ENCODE measurements at places on chromosomes 5 and 9.

- no peak for DNase-seq
Measured at GRCh38 chr5:160082614-160083500, 36.4 kb downstream of the PWWP2A start.

GRCh38 chr5:177232761-177233160, 70.8 kb downstream of the RAB24 start:
- DNase-seq = no peak

DNA sequence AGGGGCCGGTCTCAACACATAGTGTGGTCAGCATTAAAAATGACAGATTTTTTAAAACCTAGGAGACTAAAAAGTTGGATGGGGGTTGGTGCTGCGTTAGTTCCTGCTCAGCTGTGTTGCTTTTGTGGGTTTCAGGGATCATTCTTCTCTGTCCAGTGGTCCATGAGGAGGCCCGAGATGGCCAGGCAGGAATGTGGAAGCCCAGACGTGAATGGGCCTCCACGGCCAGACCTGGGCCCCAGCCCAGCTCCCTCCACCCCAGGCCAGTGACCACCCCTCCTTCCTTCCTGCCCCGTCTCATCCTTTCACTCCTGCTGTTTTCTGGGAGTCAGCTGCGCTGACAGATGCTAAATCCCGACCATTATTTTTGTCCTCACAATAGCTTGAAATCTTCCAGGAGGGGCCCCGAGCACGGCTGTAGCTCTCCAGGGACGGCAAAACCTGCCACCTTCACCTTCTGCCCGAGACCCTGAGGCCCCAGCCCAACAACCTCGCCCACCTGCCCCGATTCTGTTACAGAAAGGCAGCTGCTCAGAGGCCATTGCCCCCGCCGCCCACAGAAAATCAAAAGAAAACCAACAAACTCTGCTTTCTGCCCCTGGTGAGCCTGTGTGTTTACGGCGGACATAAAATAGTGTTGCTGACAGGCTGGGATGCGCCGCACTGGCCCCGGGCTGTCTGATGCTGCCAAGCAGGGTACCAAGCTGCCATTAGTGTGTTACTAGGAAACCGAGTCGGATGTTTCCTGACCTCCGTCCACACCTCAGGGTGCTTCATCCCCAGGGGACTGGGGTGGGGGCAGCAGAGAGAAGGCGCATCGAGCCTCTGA, 83.7 kb upstream of the SARDH start:
- no peak for DNase-seq

GRCh38 chr9:36143245-36143641, 6.7 kb downstream of the GLIPR2 start:
- no peak for DNase-seq

GRCh38 chr5:145237843-145238242, 597.3 kb downstream of the PRELID2 start:
- no peak for DNase-seq

GRCh38 chr5:53099546-53099945, 10.0 kb downstream of the MOCS2 start:
- DNase-seq = no peak

DNA sequence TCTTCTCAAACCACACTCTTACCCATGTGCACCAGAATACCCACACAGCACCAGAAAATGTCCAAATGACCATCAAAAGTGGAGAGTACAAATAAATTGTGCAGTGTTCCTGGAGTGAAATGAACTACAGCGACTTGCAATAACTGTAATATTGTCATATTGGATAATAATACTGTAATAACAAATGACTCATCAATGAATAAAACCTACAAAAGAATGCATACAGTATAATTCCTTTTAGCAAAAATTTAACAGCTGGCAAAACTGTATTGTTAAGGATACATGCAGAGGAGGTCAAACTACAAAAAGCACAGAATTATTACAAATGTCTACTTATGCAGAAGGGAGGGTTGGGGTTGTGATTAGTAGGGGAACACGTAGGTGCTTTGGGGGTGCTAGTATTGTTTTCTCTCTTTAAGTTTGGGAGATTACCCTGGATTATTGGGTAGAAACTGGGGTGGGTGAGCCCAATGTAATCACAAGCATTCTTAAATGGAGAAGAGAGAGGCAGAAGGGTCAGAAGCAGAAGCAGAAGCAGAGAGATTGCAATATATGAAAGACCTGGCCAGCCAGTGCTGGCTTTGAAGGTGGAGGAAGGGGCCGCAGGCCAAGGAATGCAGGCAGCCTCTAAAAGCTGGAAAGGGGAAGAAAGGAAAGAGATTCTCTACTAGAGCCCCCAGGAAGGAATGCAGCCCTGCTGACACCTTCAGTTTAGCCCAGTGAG, 21.8 kb downstream of the IRF1 start:
- no peak for DNase-seq

GRCh38 chr9:95171001-95171400, 146.5 kb downstream of the FANCC start:
- DNase-seq = no peak

DNA sequence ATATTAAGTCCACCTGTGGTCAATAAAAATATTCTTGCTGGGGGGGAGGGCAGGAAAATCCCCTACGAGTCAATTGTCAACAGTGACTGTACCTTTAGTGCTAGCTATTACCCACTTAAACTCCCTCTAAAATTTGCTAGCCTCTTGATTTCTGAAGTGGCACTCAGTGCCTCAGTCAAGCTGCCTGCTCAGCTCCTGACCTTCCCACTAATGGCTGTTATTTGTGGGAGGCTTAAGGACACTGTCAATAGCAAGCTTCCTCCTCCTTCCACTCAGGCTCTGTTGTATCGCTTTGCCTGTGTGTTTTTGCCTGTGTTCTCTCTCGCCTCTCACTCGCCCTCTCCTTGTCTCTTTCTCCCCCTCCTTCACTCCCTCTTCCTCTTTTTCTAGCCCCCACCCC, 140.8 kb downstream of the BNC2 start:
- DNase-seq = no peak

DNA sequence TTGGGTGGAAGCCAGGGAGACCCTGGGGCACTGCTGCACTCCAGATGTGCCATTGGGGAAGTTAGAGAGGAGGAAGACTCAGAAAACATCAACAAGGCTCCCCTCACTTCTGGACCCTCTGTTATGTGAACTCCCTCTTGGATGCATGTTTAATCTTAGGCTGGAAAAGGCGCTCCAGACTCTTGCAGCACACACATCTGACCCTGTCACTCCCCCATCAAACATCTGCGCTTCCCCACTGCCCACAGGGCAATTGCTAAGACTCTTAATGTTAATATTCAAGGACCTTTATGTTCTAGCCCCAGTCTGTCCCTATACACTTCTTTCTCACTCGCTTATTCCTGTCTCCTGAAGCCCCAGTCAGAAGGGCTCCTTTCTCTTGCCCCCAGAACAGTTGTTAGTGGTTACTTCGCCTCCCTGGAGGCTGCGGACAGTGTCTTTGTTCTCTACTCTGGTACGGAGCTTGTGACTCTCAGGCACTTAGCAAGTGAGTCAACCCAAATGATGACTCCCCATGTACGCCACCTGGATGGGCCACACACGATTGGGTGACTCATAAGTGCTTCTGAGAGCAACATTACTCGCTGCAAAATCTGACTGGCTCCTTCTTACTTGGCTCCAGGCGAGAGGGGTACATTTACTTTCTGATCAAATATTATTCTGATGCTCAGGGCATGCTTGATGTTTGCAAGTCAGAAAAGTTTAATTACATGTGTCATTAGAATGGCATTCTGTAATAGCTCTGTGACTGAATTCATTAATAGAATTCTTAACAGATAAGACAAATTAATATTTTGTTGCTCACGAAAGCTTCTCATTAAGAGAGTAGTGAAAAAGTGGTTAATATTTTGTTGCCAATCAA, 193.6 kb downstream of the HSPA4 start:
- DNase-seq = no peak

GRCh38 chr5:128317481-128317880, 220.6 kb downstream of the FBN2 start:
- DNase-seq = no peak

GRCh38 chr5:176162198-176162597, 76.0 kb upstream of the SIMC1 start:
- DNase-seq = no peak

GRCh38 chr9:135480940-135481310, 1.3 kb downstream of the PPP1R26 start:
- no peak for DNase-seq

DNA sequence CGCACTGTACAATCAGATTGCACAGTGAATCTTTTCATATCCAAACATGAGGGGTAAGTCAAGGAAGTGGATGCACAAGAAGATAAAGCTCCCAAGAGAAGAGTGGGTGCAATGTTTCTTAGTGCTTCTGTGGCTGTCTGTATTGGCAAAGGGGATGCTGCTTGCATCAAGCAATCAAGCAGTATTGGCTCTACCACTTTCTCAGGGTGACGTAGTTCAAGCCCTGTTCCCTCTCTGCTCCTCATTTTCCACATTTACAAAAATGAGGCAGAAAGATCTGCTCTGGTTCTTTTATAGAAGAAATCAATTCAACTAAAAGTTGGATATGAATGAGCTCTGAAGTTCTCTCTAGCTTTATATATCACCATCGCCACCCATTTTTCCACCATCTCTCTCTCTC, 2.3 kb downstream of the TNFSF8 start:
- no peak for DNase-seq

DNA sequence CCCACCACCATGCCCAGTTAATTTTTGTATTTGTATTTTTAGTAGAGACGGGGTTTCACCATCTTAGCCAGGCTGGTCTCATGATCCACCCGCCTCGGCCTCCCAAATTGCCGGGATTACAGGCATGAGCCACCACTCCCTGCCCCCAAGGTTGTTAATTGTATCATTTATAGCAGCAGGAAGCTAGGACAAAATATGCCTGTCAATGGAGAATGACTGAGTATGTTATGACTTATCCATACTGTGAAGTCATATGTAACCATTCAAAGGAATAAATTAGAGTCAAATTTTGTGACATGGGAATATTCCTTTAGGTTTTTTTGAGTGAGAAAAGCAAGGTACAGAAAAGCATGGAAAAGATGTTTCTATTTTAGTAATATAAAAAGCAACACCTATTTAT, 3.9 kb upstream of the DAB2 start:
- DNase-seq = no peak

GRCh38 chr9:125437771-125438221, 176.2 kb downstream of the GAPVD1 start:
- DNase-seq = no peak

DNA sequence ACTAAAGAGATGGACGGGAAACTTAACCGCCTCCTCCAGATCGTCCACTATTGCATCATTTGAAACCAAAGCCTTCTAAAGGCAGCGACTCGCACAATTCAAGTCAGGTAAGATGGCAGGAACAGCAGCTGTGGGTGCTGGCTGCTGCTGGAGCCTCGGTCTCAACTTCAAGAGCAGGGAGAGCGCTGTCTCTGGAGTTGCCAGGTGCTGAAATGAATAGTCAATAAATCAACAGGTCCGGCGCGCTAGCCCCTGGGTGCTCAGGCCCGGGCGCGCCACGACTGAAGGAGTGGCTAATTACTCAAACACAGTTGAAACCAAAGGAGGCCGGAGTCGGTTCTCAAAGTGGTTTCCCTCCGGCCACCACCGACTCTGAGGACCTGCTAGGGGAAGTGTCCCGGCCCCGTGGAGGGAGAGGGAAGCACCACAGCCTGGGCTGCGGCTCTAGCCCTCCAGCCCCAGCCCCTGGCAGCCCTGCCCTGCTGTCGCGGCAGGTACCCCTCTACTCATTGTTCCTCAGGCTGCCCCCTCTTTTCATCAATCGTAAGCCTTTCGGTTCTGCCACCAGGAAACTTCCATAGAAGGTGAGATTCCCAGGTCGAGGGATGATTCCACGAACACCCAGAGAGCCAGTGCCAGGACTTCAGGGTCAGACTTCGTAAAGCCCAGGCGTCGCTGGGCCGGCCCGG, 804 bp downstream of the TTC39B start:
- DNase-seq = no peak

DNA sequence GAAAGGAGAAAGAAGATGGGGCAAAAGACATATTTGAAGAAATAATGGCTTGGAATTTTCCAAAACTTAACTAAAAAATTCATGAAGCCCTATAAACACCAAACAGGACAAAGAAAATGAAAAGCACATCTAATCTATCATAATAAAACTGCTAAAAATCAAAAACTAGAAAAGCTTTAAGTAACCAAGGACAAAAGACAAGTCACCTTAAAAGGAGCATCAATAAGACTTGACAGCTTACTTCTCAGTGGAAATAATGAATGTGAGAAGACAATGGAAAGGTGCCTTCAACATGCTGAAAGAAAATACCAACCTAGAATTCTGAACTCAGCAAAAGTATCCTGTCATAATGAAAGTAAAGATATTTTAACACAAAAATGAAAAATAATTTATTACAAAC, 27.0 kb downstream of the GTF3C4 start:
- no peak for DNase-seq

DNA sequence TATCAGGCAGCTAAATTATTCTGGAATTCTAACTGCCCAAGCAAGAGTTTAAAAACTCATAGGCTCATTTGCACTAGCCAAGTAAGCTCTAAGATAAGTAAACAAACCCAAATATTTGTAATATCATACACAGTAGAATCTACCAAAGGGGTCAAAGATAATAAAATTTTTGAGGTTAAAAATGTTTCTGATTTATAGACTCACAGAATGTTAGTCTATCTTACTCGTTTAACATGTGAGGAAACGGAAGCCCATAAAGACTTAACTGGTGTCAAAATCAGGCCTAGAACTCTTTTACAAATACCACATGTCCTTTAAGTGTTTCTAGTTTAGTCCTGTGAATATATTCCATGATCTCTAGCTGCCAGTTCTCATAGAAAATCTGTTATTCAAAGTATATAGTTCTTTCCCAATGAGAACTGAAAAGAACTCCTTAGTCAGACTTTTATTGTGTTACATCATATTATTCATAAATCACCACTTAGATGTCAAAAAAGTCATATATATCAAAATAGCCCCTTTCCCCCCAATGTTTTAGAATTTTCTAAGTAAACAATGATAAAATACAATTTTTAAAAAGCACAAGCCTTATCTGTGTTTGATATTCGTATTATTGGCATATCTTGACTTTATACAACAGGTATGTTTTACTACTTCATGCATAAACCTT, 13.9 kb downstream of the RAB14 start:
- DNase-seq = no peak

DNA sequence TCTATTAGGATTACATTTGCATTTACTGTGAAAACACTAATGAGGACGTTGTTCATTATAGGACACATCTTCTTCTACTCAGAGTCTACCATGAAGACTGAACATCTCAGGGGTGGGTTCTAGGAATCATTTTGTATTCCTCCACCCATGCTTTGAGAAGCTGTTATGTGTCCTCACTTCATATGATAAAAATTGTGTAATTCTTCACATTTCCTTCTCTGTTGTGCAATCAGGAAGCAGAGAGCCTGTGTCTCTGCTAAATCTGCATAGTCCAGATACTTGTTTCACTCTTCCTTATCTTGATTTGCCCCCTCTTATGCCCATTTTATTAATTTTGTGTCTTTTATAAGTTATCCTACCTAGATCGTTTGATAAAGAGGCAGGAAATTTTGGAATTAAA, 97.8 kb upstream of the IQGAP2 start:
- no peak for DNase-seq

- no peak for DNase-seq
Measured at GRCh38 chr9:37010180-37010579, 23.9 kb downstream of the PAX5 start.

Data from activated CD4-positive, CD25-positive, alpha-beta regulatory T cell (primary cell).